ENCODE measurements at places on chromosomes 12 and 14. TPM values are rescaled to one million over a fixed set of nuclear protein-coding genes. Genes with fewer than 3 reads are reported as not detected.

ALDH1L2 gene
- total RNA-seq, result 7.8 TPM

KRT86 gene
- not detected for total RNA-seq

- no peaks in the 10 kb centered on the region for H3K36me3 ChIP-seq
- DNase-seq, result no peak
- H3K27me3 ChIP-seq, result no peaks in the 10 kb centered on the region
- H3K27ac ChIP-seq, result peak overlapping the region; percentile 45
- no peaks in the 10 kb centered on the region for H3K4me1 ChIP-seq
- H3K4me3 ChIP-seq, result no peak overlapping the region
Measured at GRCh38 chr12:76018111-76018510, 13.5 kb downstream of the PHLDA1 start.

DNA sequence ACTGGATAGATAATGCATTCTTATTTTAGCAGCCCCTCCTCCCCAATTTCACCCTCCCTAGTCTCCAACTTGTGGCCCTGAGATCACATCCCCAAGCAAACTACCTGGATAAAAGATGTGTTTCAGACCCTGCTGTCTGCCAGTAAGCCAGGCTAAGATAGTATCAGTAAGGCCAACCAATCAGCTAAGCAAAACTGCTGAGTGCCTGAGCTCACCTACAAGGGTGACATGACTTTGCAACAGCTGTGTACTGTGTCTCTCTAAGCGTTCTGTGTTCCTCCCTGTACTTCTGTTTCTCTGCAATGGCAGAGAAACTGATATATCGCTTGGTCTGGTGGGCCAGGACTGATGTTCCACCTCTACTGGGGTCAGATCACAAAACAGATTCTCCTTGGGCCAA is 224.9 kb downstream of the BTG1 start:
- H3K27me3 ChIP-seq, result no peaks in the 10 kb centered on the region
- H3K27ac ChIP-seq, result no peak overlapping the region
- H3K4me1 ChIP-seq, result no peaks in the 10 kb centered on the region
- H3K36me3 ChIP-seq, result no peaks in the 10 kb centered on the region
- DNase-seq, result no peak

GRCh38 chr12:20194171-20194570 is 174.2 kb upstream of the PDE3A start:
- no peaks in the 10 kb centered on the region for H3K36me3 ChIP-seq
- H3K4me3 ChIP-seq, result no peak overlapping the region
- H3K4me1 ChIP-seq, result no peaks in the 10 kb centered on the region
- DNase-seq, result no peak
- H3K27me3 ChIP-seq, result no peaks in the 10 kb centered on the region
- no peak overlapping the region for H3K27ac ChIP-seq

EEF1AKMT3 gene
- total RNA-seq, result 16.5 TPM

TAS2R31 gene
- 8.2 TPM for total RNA-seq

GRCh38 chr12:84157170-84157569 is 755.4 kb downstream of the SLC6A15 start:
- DNase-seq, result no peak
- no peak overlapping the region for H3K27ac ChIP-seq
- no peaks in the 10 kb centered on the region for H3K36me3 ChIP-seq
- H3K4me1 ChIP-seq, result no peaks in the 10 kb centered on the region

DNA sequence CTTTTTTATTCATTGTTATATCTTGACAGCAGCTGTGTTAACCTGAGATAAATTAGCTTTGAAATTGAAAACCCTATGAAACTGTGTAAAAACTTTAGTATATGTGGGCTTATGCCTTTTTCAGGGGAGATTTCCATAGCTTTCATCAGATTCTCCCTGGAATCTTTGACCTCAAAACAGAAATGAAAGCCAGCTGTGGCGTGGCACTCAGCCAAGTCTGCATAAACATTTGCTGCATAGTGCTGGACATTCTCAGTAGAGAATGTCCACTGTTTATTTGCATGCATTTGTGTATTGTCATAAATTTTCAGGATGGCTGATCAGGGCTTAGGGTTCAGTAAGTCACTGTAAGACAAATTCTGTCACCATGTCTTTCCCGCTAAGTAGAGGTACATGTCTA is 115.3 kb upstream of the NAP1L1 start:
- no peaks in the 10 kb centered on the region for H3K36me3 ChIP-seq
- H3K27me3 ChIP-seq, result no peaks in the 10 kb centered on the region
- no peaks in the 10 kb centered on the region for H3K4me1 ChIP-seq

GRCh38 chr14:74249433-74250375 is 10.5 kb downstream of the VSX2 start:
- H3K4me3 ChIP-seq, result no peak overlapping the region
- DNase-seq, result no peak
- H3K4me1 ChIP-seq, result no peaks in the 10 kb centered on the region
- no peaks in the 10 kb centered on the region for H3K36me3 ChIP-seq
- no peak overlapping the region for H3K27ac ChIP-seq
- H3K27me3 ChIP-seq, result peaks cover 12% of the 10 kb centered on the region

CD27 gene
- 0.64 TPM for total RNA-seq

DNA sequence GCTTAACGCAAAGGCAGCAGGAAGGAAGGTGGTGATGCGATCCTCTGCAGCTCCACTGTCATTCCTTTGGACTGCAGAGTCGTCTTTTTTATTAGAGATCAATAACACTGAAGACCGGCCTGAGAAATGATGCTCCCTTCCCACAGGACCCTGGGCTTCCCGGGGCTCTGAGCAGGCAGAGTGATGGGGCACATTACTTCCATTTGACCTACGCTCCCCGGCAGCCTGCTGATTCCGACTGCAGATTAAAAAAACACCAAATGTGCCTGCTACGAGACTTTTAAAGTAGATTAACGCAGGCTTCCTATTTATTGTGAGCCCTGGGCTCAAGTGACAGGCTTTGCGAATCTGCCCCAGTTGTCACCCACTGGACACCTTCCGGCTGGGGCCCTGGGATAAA is 37.5 kb downstream of the KCNA1 start:
- no peak overlapping the region for H3K27ac ChIP-seq
- no peak overlapping the region for H3K4me3 ChIP-seq
- H3K27me3 ChIP-seq, result no peaks in the 10 kb centered on the region

DNA sequence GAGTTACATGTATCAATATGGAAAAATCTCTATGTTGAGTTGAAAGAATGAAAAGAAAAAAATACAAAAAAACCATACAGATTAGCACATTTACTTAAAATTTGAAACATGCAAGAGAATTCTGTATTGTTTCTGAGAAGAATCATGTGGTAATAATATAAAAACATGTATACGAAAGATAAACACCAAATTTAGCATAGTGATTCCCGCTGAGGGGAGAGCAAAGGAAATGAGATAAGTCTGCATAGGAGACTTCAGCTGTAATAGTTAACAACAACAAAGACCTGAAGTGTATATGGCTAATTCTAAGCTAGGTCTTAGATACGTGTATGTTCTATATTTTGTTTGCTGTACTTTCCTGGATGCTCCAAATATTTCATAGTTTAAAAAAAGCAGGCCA is 46.5 kb downstream of the FNTB start:
- no peaks in the 10 kb centered on the region for H3K36me3 ChIP-seq
- H3K27me3 ChIP-seq, result no peaks in the 10 kb centered on the region
- DNase-seq, result no peak
- no peak overlapping the region for H3K4me3 ChIP-seq

GYS2 gene
- 0.15 TPM for total RNA-seq

DNA sequence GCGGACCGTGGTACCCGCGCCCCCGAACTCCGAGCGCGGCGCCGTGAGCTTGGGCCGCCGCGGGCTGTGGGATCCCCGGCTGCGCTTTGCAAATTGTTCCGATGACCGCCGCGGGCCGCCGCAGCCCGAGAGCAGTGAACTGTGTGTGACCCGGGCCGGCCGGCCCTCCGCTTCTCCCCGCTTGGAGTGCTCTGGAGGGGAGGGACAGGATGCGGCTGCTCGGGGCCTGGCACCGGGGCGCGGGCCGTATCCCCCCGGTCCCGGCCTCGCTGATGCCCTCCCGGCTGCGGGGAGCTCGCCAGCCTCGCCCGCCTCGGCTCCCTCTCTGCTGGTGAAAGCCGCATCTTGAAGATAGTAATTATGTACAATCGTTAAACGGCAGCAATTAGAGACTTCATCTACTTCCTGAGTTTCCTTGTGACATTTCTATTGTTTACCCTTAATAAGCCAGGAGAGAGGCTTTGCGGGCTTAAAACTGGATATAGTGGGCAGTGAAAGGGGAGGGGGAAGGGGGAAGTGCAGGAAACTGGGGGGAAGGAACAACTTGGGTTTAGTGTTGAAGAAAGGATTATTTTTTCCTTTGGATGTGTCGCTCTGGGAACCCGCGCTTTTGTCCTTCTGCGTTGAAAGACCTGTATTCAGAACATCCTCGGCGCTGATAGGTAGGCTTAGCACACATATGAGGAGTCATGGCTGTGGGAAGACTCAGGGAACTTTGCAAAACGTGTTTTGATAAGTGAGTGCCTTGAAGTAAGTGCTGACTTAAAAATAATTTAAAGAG is 1.2 kb downstream of the PELI2 start:
- H3K4me3 ChIP-seq, result peak overlapping the region; percentile 83
- no peak for DNase-seq
- H3K27me3 ChIP-seq, result no peaks in the 10 kb centered on the region

OR6J1 gene
- total RNA-seq, result not detected

DNA sequence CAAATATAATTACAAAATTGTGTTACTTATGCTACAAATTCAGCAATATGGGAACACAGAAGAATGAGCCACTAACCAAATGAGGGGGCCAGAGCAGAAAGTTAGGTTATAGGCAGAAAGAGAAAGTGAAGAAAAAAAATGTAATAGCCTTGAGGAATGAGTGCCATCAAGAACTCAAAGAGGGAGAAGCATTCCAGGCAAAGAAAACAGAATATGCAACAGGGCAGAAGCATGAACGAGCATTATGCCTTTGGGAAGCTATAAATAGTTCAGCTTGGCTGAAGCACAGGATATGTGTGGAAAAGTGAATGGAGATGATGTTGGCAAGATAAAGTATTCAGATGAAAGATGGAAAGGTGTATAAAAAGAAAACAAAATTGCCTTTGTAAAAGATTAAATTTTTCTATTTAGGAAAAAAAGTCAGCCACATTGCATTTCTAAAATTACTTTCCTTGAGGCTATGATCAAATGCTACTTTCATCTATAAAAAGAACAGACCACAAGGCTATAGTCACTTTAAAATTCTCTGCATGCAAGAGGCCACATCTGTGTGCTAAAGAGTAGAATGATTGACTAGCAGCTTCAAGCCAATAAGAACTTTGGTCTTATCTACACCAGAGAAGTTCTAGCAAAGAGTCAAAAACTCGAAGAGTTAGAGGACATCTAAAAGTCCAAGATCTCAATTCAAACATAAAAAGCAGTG is 193.6 kb upstream of the GARIN6 start:
- H3K36me3 ChIP-seq, result no peaks in the 10 kb centered on the region
- DNase-seq, result no peak
- H3K27ac ChIP-seq, result no peak overlapping the region
- no peak overlapping the region for H3K4me3 ChIP-seq
- H3K4me1 ChIP-seq, result no peaks in the 10 kb centered on the region

DNA sequence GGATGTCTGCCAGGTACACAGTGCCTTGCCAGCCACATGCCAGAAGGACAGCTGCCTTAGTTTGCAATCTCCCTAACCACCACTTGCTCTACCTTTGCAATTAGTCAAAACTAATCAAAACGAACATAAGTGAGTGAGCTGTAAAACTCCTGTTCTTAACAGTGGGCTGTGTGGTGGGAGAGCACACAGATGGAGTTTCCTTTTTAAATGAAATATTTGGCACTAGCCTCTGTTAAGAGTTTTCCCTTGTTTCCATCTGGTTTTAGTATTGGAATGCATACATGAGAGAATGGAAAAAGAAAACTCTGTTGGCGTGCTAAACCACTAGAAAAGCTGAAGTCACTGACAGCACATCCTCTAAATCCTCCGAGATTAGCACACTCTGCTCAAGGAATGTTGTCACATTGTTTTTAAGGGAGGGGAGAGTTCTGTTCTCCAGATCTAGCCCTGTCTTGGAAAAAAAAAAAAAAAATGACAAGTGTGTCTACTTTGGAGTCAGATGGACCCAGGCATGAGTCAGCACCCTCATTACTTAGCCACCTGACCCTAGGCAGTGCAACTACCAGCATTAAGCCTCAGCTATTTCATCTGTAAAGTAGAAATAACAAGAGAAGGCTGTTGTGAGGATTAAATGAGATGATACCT is 83.9 kb downstream of the STXBP6 start:
- H3K4me3 ChIP-seq, result no peak overlapping the region
- H3K27me3 ChIP-seq, result no peaks in the 10 kb centered on the region
- no peaks in the 10 kb centered on the region for H3K4me1 ChIP-seq
- H3K27ac ChIP-seq, result peak overlapping the region; percentile 27

FAM222A gene
- total RNA-seq, result 0.32 TPM

GRCh38 chr12:118189741-118190191 is 53.8 kb downstream of the PEBP1 start:
- H3K4me1 ChIP-seq, result no peaks in the 10 kb centered on the region
- peak overlapping the region; percentile 23 for H3K4me3 ChIP-seq
- DNase-seq, result no peak
- no peaks in the 10 kb centered on the region for H3K27me3 ChIP-seq

DNA sequence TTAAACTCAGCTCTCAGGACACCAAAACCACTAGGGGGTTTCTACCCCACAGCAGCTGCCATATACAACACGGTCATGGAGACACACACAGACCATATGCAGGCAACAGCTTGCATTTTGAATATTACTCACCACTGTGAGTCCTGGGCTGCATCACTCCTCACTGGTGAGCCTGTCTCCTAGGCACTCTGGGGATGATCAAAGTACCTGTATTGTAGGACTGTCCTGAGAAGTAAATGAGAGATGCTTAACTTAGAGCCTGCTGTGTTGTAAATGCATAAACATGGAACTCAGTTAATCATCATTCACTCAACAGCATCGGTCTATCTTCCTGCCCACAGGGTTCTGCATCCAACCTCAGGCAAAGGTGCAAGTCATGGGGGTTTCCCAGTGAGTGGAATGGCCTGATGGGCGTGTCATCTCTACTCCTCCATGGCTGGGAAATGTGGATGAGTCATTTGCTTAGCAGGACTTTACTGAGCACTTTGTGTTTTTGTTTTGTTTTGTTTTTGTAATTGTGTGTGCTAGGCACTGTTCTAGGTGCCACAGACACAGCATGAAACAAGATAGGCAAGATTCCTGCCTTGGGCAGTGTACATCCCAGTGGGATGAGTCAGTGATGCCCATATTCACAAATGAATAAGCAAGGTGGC is 1141.2 kb upstream of the TMEM132C start:
- DNase-seq, result no peak
- H3K4me3 ChIP-seq, result no peak overlapping the region
- no peaks in the 10 kb centered on the region for H3K36me3 ChIP-seq
- no peaks in the 10 kb centered on the region for H3K27me3 ChIP-seq
- H3K4me1 ChIP-seq, result no peaks in the 10 kb centered on the region

C12orf43 gene
- total RNA-seq, result 9.8 TPM

DNA sequence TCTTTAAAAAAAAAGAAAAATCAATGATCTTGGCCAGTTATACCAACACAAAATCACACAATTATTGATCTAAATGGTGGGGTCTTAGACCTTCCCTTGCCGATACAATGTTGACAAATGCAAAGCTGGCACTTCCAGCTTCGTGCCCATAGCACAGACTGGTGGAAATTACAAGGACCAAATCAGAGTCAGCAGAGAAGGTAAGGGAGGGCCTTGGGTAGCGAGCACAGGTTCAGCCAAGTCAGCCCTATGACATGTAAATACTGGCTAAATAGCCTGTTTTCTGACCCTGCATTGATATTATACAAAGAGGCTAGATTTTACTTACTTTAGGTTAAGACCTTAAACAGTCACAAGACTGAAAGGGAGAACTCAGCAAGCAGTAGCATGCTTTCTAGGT is 30.3 kb upstream of the WDR89 start:
- no peak overlapping the region for H3K27ac ChIP-seq
- H3K4me3 ChIP-seq, result no peak overlapping the region
- DNase-seq, result no peak
- no peaks in the 10 kb centered on the region for H3K4me1 ChIP-seq

Measured in breast epithelium (tissue), 4 donors.